ENCODE measurements at places on chromosomes 12 and 14.

DNA sequence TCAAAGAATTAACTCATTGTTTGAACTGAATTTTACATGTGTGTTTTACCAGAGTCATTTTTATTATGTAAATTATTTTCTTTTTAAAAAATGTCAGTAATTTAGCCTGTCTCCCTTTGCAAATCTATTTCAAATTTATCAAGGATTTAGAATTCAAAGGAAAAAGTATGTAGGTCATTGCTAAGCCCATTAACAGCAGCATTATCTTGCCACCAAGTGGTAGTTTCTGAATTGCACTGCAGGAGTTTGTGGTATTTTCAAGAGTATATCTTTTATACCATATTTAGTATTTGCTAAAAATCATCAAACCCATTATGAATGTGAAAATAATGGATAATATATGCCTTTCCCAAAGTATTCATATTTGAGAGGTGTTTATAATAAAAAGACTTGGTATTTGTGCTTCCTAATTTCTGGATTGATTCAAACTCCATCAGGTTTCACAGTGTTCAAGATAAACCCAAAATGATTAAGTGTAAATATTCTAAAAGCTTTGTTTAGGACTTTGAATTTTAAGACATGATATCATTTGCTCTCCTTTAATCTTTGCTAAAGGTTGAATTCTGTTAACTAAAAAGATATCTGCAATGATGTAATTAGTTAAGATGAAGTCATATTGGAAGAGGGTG is 711.4 kb downstream of the FSCB start:
- no peak for DNase-seq

DNA sequence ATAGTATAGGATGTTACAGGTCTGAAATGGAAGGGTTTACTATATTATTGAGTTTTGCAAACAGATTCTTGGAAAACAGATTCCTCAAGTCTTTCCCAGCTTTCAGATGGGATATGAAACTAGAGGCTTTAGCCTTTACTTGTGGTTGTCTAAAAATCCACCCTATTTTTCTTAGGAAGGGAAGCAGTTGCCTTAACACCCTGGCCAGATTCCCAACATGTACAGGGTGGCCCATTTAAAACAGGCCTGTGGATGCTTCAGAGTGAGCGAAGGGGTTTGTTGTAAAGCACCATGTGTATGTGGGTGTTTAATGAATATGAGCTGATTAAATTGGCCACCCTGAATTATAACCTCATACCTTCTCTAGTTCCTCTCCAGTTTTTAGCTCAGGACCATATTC is 415.9 kb downstream of the ZFP36L1 start:
- no peak for DNase-seq

- DNase-seq, result no peak
These were observed 186.8 kb downstream of the FUT8 start for GRCh38 chr14:65599375-65599774.

DNA sequence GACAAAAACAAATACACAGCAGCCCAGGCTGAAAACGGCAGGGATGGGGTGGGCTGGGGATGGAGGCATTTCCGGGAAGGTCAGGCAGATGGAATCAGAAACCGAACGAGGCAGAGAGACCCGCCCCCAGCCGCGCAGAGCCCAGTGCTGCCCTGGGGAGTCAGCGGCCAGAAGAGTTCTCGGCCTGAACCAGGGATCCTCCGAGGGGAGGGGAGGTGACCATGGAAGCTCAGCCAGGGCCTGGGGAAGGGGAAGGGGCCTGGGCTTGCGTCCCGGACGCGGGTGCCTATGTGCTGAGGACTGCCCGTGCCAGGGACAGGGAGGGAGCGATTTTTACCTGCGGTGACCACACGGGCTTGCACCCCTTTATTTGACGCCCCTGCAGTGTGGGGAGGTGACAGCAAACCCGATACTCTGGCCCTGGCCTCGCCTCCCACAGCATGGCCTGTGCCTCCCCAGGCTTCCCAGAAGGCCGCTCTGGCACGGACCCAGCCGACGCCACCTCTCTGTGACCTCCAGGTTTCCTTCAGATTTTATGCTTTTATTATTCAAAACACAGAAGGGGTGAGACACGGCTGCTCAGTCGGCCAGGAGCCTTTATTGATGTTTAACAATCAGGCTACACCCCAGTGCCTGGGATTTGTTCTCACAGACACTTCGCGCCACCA is 7.7 kb downstream of the LRCOL1 start:
- DNase-seq, result no peak

- DNase-seq, result no peak
These were observed 459.6 kb upstream of the RGS6 start for GRCh38 chr14:71472356-71473340.

DNA sequence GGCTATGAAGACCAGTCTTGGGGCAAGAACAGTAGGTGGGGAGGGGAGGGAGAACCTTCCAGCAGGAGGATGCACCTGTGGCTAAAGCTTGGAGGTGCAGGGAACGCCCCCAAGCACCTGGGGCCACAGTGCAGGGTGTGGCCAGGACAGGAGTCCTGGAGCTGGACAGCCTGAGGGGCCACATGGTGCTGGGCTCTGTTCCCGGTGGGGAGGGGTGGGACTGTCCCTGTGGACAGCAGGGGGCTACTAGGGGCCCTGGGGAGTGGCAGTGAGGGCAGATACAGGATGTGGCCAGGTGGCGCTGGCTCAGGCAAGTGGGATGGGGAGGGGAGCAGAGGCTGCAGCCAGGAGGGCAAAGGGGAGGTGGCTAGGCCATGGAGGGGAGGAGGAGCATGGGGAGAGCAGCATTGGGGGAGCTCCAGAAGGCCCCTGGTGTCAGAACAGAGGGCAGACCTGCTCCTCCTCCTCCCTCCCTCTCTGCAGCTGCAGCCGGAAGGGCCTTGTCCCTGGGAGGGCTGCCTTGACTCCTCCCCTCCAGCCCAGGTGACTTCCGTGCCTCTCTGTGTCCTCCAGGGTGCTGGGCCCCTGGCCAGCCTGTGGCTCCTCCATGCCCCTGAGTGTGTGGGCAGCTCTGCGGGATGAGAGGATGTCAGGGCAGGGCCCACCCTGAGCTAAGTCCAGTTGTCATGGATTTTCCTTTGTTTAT is 68.4 kb upstream of the DLK1 start:
- no peak for DNase-seq

DNA sequence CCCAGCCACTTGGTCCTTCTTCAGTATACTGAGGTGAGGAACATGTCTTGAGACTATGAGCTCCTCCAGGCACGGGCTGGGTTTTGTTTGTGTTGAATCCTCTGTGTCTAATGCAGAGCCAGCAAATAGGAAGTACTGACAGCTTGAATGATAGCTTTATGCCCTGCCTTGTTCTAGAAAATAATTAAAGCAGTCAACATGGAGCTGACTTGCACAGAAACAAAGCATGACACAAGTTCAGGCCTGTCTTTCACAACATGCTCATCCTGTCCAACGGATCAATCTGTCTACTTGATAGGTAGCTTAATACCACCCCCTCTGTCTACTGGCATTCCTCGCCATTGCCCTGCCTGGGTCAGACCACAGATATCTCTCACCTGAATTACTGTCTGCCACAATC is 140.9 kb downstream of the ESRRB start:
- DNase-seq, result no peak

DNA sequence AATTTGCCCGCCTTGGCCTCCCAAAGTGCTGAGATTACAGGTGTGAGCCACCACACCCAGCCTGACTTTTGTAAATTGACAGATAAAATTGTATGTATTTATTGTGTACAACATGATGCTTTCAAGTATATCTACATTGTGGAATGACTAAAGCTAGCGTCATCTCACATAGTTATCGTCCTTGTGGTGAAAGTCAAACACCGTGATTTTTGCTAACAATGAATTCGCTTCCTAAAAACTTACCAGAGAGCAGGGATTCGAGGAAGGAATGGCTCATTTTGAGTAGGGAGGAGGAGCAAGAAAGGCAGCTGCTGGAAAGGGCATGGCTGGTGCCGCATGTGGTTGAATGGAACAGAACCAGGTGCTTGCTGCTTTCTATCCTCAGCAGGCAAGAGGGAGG is 85.4 kb downstream of the LGMN start:
- DNase-seq, result no peak

DNA sequence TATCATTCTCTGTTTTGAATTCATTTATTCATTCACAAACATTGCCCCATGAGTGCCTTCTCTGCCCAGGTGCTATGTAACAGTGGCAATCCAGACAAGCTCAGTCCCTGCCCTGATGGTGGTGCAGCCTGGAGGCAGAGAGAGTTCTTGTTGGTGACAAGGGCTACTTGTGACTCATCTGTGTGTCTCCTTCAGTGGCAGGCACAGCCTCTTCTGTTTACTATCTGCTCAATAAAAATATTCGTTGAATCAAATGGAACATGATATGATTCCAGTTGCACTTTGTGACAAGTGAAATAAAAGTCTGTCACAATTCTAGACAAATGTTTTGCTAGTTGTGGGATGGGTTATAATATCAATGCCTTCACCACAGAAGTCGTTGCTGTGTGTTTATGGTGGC is 20.6 kb upstream of the CPM start:
- no peak for DNase-seq

GRCh38 chr12:57146961-57147944 is at the start of gene LRP1-AS:
LRP1-AS (minus strand) TSS chr12:57147619.
- no peak for DNase-seq

DNA sequence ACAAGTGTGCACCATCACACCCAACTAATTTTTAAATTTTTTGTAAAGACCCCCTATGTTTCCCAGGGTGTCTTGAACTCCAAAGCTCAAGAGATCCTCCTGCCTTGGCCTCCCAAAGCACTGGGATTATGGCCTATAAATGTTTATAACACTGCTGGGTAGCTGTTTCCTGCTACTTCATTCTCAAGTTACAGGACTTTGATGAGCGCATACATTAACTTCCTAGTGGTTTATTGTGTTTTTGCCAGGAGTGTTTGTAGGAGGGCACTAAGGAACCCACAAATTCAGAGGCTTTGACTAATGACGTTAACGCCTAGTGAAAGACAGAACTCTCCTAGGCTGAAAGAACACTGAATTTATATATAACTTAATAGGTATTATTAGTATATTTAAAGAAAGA is 15.2 kb upstream of the NAA30 start:
- no peak for DNase-seq

GRCh38 chr14:63318835-63319234 is at the start of gene GPHB5:
GPHB5 (minus strand) TSS chr14:63318935; CDS start chr14:63317849, 1,086 bp downstream.
- DNase-seq, result no peak

- DNase-seq, result no peak
These were observed 42.4 kb downstream of the TRIP11 start for GRCh38 chr14:91997492-91997891.

- DNase-seq, result no peak
These were observed 92.4 kb downstream of the SAMD4A start for GRCh38 chr14:54659365-54659764.

- no peak for DNase-seq
These were observed 2.5 kb downstream of the TRAF3 start for GRCh38 chr14:102779574-102780315.

GRCh38 chr12:10101042-10101579 is 2.3 kb upstream of the CLEC1A start:
- peak; percentile 16 for DNase-seq

- DNase-seq, result no peak
These were observed 78.2 kb downstream of the HMGA2 start for GRCh38 chr12:65902500-65902899.

DNA sequence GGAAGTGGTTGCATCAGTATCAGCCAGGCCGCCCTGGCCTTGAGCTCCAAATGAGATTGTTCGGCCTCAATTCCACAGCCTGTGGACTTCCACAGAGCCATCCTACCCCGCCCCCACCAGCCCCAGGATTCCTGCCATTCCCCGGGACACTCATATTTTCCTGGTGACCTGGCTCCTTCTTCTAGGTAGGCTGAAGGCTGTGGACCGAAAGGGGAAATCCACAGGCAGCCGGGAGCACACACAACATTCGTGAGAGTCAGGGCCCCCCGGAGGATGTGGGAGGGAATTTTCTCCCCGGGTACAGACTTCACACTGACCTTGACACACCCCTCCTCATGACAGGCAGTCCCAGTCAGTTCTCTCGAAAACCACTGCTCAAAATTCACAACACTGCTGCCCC is 39.9 kb downstream of the RIN3 start:
- DNase-seq, result no peak

DNA sequence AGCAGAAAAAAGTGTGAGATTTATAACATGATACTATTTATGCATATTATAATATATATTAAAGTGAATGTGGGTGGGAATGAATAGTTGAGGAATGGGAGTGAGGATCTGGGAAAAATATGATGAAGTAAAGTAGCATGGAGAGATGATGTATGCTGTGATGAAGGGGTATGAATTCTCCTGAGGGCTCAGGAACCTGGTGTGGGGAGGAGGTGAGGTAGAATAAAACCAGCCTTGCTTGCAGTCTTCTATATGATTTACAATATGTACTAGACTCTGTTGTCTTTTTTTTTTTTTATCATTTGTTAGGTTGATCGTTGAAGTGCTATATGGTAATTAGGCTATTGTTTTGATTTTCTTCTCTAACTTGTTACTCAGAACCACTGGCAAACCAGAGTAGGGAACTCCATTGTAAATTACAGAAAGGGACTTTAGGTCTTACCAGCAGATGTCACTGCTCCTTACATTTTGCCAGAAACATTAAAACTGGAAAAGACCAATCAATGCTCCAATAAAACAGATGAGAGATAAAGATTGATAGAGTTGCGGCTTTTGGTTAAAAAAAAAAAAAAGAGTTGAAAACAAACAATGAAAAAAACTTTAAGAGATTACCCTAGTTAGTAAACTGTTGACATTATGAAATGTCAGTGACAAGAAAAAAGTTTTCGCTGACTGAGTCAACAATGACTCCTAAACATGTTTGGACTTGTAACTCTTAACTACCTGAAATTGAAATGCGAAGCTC is 39.9 kb downstream of the ATL1 start:
- no peak for DNase-seq

DNA sequence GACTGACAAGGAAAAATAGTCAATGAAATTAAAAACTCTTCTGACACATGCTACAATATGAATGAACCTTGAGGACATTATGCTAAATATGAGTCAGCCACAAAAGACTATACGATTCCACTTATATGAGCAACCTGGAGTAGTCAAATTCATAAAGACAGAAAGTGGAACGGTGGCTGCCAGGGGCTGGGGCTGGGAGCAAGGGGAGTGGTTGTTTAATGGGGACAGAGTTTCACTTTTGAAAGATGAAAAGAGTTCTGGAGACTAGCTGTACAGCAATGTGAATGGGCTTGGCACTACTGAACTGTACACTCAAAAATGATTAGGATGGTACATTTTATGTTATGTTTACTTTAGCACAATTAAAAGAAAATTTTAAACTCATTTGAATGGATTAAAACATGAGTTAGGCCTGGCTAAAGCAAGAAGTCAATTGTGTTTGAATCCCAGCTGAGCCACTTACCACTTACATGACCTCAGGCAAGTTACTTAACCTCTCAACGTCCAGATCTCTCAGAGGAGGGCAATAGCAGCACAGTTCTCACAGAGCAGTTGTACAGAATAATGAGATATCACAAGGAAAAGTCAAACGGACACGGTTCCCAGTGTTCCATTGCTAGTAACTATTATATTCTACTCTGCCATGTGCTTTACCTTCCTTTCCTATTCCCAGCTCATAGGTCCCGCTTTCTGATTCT is 102.5 kb downstream of the SPTSSA start:
- DNase-seq, result no peak

DNA sequence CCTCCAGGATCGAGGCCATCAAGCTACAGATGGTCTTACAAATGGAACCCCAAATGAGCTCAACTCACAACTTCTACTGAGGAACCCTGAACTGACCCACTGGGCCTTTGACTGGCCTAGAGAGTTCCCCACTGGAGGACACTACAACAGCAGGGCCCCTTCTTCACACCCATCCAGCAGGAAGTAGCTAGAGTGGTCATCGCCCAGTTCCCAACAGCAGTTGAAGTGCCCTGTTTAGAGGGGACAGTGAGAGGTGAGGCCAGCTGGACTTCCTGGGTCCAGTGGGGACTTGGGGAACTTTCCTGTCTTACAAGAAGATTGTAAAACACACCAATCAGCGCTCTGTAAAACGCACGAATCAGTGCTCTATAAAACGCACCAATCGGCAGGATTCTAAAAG is 247.9 kb upstream of the BTG1 start:
- DNase-seq, result no peak

Measured in AG04449 (cell line).